ENCODE measurements at places on chromosomes 11 and 22.

DNA sequence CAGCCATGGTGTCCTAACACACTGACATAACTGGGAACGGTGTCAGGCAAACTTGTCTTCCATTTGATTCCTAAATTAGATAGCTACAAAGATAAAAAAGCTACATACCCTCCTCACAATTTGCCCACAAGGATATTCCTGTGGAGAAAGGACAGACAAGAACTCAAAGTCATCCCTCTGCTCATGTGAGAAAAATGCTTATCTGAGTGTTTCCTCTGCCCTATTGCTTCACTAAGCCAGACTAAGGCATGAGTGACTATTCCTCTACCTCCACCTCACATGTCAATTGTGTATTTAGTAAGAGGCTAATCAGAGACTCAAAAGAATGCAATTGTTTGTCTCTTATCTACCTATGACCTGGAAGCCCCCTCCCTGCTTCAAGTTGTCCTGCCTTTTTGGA lies 247.7 kb downstream of the DDX10 start:
- no peak for DNase-seq

- DNase-seq: no peak
These were observed 11.0 kb downstream of the DDB2 start for GRCh38 chr11:47225552-47226400.

DNA sequence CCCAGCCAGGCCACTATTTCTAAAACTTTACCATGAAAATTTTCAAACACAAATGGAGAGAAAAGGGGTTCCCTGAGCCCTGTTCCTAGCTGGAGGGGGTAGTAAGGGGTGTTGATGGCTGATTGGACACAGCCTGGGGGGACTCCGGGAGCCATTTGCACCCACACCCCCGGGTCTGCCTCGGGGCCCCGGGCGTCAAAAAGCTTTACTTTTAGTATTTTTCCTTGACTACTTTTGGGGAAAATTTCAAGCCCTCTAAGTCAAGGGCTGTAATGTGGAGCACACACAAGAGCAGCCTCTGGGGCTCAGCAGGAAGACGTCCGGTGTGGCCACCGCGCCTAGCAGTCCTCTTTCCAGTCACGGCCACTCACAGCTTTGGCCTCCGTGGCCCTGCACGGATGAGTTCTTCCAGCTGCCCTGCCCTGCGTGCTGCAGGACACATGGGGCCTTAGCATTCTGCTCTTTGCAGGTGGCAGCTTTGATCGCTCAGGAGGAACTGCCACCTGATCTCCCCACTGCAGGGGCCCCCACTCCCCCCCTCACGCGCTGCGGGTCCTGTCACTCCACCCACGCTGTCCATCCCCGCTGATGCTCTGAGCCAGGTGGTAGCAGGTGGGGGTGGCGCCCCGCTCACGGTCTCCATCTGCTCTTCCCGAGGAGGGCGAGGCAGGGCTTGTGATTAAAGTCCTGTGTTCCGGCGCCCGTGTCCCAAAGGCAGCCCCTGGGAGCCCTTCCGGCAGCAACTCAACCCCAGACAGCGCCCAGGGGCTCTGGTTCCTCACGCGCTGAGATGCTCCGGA lies 14.4 kb downstream of the RNH1 start:
- DNase-seq: no peak

DNA sequence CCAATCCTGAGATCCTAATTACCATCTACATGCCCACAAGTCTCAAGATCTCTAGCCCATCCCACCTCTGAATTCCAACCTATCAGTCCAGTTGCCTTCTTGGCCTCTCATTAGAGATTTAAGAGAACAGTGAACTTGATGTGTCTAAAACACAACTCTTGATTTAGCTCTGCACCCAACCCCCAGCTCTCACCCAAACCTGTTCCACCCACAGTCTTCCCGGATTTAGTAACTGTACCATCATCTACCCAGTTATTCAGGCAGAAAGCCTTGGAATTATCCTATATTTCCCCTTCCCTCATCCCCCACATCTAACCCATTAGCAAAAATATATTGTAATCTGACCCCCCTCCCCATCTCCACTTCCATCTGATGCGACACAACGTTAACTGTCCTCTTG lies 24.0 kb upstream of the YWHAH start:
- no peak for DNase-seq

DNA sequence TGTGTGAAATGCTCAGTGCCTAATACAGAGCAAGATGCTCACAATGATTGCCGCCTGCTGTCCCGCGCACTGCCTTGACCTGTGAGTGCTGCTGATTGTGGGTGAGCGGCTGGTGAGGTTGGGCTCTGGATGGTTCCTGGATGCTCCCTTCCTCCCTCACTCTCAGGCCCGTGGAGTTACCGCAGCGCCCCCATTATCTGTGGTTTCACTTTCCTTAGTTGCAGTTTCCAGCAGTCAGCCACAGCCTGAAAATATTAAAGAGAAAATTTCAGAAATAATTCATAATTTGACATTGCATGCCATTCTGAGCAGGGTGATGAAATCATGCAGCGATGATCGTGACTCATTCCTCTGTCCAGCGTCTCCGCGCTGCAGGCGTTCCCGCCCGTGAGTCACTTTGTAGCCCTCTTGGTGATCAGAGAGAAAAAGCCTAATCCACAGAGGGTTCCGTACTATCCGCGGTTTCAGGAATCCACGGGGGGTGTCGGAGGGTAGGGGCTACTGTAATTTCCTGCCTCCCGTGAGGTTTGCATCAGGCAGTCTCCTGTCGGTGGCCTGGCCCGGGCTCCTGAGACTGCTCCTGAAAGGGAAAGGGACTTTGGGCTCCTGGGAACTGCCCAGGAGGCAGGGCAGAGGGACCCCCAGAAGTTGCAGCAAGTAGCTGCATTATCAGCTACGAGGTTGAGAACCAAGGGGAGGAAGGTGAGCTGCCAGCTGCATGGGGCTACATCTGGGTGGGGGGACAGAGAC lies 10.6 kb downstream of the RPL3 start:
- no peak for DNase-seq

Measured in T-helper 9 cell (primary cell).